ENCODE measurements at places on chromosomes 2 and 18. TPM values are rescaled to one million over a fixed set of nuclear protein-coding genes. Genes with fewer than 3 reads are reported as not detected.
A peak's percentile ranks its signal among the peaks of the same experiment; 100 is the strongest.

The FER1L5 gene
- 0.80 TPM for polyA plus RNA-seq

The QPCT gene
- 16.4 TPM for polyA plus RNA-seq

GRCh38 chr2:167509586-167509985 is 621.3 kb downstream of the XIRP2 start:
- DNase-seq, result peak; percentile 10

- no peak for DNase-seq
Observed at GRCh38 chr18:8607776-8608742, 1.2 kb upstream of the RAB12 start.
